ENCODE measurements at places on chromosomes 5 and 9. TPM values are rescaled to one million over a fixed set of nuclear protein-coding genes. Genes with fewer than 3 reads are reported as not detected.

The SLC25A2 gene
- total RNA-seq = 0.70 TPM

- no peaks in the 10 kb centered on the region for H3K27me3 ChIP-seq
- no peaks in the 10 kb centered on the region for H3K4me1 ChIP-seq
- no peak for DNase-seq
- H3K27ac ChIP-seq = no peak overlapping the region
Measured at GRCh38 chr5:72991394-72991793, 35.6 kb downstream of the FCHO2 start.

DNA sequence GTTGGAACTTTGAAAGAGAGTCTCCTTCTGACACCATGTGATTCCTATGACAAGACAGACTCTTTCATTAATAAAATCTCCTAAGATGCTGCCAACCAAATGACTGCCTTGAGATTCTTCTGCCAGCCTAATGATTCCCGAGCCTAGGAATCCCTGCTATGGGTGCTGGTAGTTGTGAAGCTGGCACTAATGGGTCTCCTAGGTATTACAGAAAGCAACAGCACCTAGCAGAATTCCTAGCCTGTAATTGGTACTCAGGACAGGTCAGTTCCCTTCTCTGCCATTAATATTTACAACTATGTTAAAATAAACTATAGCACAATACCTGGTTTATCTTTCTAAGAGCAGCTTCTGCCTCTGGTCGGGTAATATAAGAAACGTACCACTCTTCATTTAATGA is 19.3 kb downstream of the C5orf58 start:
- H3K4me3 ChIP-seq = no peak overlapping the region
- peaks cover 29% of the 10 kb centered on the region for H3K36me3 ChIP-seq
- H3K27me3 ChIP-seq = no peaks in the 10 kb centered on the region
- peak overlapping the region; percentile 100 for H3K27ac ChIP-seq
- peaks cover 36% of the 10 kb centered on the region for H3K4me1 ChIP-seq

GRCh38 chr5:53368516-53368915 is 111.9 kb upstream of the FST start:
- H3K4me3 ChIP-seq = no peak overlapping the region
- H3K4me1 ChIP-seq = no peaks in the 10 kb centered on the region
- H3K36me3 ChIP-seq = no peaks in the 10 kb centered on the region
- DNase-seq = no peak

The PCDHB3 gene
- total RNA-seq = not detected

DNA sequence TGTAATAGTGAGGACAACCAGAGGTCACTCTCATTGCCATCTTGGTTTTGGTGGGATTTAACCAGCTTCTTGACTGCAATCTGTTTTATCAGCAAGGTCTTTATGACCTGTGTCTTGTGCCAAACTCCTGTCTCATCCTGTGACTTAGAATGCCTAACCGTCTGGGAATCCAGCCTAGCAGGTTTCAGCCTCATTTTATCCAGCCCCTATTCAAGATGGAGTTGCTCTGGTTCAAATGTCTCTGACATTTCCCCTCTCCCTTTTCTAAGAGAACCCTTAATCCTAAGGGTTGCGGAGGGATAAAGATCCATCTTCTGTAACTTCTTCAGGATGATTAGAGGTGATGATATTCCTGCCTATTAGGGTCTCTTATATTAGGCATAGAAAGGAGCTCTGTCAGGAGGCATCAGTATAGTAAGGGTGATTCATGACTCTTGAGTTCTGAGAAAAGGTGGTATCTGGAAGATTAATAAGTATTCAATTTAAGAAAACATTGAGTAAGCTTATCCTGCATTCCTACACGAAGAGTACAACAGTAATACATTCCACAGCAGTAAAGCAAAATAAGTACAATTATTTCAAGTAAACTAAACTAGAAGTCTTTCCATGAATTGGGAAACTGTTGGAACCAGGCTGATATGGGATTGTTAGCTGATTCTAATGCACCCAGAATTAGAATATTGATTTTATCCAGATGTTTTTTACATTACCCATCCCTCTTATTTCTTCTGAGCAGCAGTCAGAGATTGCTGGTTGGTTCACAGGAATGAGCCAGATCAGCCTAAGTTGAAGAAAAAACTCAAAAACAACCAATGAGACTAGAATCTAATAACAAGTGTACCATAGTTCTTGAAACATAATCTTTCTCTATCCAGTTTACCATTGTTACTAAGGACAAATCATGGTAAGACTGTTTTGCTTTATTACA is 39.9 kb downstream of the SHC3 start:
- no peaks in the 10 kb centered on the region for H3K4me1 ChIP-seq
- H3K36me3 ChIP-seq = no peaks in the 10 kb centered on the region
- H3K4me3 ChIP-seq = no peak overlapping the region
- H3K27me3 ChIP-seq = peaks cover 15% of the 10 kb centered on the region
- no peak overlapping the region for H3K27ac ChIP-seq
